ENCODE measurements at places on chromosomes 4 and X.

DNA sequence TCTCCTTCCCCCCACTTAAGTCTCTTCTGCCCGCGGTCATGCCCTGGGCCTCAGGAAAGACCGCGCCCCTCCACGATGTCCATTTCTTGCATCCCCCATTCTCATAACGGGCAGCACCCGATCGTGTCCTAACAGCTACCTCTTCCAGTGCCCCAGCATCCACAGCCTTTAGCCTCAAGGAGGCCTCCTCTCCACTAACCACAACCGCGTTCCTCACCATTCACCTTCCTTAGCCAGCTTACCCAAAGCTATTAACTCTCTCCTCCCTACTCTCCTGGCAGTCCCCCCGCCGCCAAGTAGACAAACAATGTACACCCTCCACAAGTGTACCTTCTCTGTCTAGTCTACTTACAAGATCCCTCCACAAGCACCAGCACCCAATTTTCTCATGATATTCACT lies 58.6 kb upstream of the PAGE5 start:
- no peak for DNase-seq

DNA sequence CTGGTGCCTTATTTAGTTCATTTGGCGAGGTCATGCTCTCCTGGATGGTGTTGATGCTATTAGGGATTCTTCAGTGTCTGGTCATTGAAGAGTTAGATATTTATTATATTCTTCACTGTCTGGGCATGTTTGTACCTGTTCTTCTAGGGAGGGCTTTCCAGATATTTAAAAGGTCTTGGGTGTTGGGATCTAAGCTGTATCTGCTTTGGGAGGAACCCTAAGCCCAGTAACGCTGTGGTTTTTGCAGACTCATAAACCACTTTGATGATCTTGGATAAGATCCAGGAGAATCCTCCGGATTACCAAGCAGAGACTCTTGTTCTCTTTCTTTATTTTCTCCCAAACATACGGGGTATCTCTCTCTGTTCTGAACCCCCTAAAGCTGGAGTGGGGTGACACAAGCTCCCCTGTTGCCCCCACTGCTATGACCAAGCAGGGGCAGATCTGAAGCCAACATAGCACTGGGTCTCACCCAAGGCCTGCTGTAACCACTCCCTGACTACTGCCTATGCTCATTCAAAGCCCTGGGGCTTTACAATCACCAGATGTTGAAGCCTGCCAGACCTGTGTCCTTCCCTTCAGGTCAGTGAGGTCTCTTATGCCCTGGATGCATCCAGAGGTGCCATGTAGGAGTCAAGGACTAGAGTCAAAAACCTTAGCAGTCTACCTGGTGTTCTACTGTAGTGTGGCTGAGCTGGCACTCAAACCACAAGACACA lies 187.6 kb downstream of the GUCY2F start:
- DNase-seq: no peak

DNA sequence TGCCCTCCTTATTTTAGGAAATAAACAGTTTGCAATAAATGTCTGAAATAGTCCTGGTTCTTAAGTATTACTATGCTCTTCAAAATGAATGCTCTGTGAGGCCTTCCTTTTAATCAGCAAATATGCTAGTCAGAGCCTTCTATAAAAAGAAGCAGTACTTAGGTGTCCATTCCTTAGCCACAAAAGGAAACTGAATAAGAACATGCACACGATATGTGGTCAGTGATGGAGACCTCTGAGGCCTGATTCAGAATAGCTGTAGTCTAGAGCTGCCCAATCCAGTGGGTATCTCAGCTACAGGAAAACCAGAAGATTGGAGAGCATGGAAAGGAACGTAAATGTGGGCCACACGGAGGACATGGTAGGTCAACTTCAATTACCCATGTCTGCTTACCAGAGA lies 141.8 kb downstream of the RASL11B start:
- no peak for DNase-seq

DNA sequence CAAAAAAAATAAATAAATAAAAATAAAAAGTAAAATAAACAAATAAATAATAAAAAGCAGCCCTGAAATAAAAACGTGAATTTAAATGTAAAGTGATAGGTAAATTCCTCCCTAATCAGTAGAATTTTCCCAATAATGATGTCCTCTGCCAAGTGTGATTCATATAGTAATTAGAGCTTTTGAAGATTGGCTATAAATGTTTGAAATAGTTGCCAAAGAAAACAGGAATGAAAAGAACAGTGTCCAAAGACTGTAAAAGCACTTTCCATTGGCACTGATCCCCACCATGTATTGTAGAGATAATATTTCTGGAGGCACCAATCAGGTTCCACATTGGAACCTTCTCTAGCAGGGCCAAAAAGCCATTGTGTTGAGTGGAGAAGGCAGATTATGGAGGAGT lies 25.9 kb upstream of the SMARCAD1 start:
- no peak for DNase-seq

- no peak for DNase-seq
These were observed 10.6 kb downstream of the SULT1B1 start for GRCh38 chr4:69749771-69750170.

GRCh38 chrX:66004928-66005829 lies 34.7 kb downstream of the VSIG4 start:
- DNase-seq: no peak

DNA sequence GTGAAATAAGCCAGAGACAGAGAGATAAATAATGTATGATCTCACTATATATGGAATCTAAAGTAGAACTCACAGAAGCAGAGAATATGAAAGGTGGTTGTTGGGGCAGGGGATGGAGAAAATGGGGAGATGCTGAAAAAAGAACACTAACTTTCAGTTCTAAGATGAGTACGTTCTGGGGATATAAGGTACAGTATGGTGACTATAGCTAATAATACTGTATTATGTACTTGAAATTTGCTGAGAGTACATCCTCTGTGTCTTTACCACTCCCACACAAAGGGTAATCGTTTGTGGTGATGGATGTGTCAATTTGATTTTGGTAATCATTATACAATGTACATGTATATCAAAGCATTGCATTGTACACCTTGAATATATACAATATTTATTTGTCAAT lies 6.6 kb downstream of the FBXL5 start:
- no peak for DNase-seq

- no peak for DNase-seq
These were observed 1002.7 kb upstream of the PCDH7 start for GRCh38 chr4:29717287-29718057.

DNA sequence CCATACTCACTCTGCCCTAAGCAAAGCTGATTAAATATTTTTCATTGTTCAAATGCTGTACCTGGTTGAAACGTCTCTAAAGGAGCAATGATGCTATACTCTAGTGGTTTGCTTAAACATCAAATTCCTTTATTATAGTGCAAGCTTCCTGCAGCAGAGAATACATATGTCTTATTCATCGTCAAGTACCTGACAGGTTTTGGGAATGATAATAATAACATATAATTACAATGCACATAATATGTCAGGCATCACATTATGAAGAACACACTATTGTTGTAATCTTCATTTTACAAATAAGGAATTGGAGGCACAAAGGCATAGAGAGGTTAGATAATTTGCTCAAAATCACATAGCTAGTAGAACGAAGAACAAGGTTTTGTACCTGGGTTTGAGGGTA lies 151.6 kb downstream of the GRIA2 start:
- DNase-seq: no peak

- DNase-seq: no peak
These were observed at the start of gene ALPK1 for GRCh38 chr4:112296949-112297880. Gene ALPK1 (plus strand): TSS chr4:112297369.

GRCh38 chrX:32183066-32183465 lies 1028.3 kb downstream of the DMD start:
- no peak for DNase-seq

DNA sequence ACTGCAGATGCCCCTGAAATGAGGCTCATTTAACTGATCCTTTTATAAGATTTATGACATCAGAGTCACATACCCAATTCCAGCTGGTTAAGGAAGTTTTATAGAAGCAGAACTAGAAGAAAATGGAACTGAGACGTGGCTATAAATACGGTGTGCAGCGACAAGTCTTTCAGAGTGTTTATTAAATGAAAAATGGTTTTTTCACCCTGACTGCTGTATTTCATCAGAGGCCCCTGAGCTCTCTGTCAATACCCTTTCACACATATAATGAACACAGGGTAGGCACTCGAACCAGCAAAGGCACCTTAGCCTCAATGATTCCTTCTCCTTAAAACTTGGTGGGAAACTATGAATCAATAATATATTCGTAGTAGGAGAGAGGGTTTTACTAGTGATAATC lies 380.8 kb upstream of the ANXA10 start:
- DNase-seq: no peak

GRCh38 chrX:132738951-132739350 lies 219.5 kb downstream of the HS6ST2 start:
- no peak for DNase-seq

DNA sequence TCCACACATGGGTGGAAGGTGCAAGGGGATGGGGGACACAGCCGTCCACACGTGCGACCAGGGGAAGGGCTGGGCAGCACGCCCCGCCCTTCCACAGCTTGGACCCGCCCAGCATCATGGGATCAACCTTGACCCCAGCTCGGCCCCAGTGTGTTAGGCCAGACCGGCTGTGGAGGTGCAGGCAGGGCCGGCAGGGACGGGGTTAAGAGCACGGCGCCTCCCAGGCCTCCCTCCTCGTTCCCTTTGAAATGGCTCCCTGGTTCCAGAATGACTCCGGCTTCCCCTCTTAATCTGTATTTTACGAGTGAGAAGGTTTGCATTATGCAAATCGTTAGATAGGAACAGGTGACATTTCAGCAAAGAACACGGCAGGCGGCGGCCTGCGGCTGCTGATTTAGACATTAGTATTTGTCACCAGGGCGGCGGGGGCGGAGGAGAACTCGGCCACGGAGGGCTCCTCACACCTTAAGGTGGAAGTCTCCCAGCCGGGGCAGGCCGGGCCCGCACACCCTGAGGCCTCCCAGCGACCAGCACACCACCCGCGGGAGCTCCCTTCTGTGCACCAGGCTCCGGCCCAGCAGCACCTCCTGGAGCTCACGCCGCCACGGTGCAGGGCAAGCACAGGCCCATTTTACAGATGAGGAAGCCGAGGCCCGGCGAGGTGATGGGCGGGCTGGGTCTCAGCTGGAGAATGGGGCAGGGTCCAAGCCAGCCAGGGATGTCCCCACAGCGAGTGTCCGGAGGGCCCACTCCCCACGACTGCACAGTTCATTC lies 116.1 kb downstream of the FAM53A start:
- DNase-seq: no peak

DNA sequence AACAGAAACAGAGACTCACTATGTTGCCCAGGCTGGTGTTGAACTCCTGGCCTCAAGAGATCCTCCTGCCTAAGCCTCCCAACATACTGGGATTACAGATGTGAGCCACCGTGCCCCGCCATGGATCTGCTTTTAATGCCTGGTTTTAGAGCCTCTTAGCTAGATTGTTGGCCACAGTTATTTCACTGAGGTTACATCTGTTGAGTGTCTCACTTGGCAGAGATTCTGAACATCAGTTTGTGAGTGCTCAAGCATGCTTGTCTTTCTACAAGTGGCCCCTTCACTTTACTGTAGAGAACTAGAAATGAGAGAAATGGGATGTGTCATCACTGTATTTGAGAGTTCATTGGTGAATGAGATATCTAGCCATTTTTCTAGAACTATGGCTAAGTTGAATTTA lies 218.5 kb downstream of the APBB2 start:
- DNase-seq: no peak

DNA sequence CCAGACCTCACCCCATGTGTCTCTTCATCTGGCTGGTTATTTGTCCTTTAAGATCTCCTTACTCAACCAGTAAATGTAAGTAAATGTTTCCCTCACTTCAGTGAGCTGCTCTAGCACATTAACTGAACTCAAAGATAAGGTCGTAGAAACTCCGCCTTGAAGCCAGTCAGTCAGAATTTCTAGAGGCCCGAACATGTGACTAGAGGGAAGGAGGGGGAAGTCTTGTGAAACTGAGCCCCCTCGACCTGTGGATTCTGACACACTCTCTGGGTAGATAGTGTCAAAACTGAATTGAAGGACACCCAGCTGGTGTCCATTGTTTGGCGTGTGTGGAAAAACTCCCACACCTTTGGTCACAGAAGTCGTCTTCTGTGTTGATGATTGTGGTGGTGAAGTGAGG lies 933.9 kb downstream of the ADGRL3 start:
- DNase-seq: no peak

- DNase-seq: no peak
These were observed 5.4 kb upstream of the DUSP9 start for GRCh38 chrX:153641627-153642026.

DNA sequence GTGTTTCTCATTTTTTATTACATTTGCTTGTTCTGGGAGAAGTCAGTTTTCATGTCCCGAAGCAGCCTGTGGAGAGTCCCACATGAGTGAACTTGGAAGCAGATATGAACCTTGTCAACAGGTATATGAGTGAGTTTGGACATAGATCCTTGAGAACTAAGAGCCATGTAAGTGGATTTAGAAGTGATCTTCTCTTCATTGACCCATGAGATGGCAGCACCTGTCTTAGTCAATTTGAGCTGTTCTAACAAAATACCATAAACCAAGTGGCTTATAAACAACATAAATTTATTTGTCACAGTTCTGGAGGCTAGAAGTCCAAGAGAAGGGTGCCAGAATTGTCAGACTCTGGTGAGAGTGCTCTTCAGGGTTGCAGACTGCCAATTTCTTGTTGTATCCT lies 1043.8 kb downstream of the ADGRL3 start:
- no peak for DNase-seq

DNA sequence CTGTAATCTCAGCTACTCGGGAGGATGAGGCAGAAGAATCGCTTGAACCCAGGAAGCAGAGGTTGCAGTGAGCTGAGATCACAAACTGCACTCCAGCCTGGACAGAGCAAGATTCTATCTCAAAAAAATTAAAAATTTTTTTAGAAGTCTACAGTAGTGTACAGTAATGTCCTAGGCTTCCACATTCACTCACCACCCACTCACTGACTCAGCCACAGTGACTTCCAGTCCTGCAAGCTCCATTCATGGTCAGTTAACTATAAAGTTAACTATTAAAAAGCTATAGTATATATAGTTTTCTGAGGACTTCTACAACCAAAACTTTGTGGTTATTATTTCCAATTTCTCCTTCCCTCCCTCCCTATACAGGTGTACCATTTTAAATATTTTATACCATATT lies 34.7 kb upstream of the NEUROG2 start:
- no peak for DNase-seq

GRCh38 chr4:83613994-83614393 lies 78.1 kb downstream of the GPAT3 start:
- DNase-seq: no peak

- DNase-seq: no peak
These were observed 41.3 kb downstream of the DOCK11 start for GRCh38 chrX:118536687-118537461.

GRCh38 chrX:14865201-14865600 lies 7.7 kb downstream of the FANCB start:
- no peak for DNase-seq

DNA sequence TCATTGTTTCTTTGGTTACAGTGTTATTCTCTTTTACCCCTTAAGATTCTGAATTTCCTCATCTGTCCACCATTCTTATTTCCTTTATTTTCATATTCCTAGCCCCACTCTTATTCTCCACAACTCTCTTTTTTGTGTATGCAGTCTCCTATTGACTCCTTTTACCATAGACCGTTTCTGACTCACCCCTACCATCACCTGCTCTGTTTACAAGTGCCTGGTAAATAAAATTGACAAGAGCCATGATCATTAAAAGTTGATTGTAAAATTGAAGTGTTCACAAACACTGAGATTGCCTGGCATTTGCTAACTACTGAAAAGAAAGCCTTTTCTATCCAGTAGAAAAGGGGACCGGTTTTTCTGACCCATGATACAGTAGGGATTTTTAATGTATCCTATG lies 54.4 kb downstream of the MRPL1 start:
- no peak for DNase-seq

- DNase-seq: no peak
These were observed 210.5 kb upstream of the DIAPH2 start for GRCh38 chrX:96474029-96474740.
